ENCODE measurements at places on chromosomes 13 and 19.

DNA sequence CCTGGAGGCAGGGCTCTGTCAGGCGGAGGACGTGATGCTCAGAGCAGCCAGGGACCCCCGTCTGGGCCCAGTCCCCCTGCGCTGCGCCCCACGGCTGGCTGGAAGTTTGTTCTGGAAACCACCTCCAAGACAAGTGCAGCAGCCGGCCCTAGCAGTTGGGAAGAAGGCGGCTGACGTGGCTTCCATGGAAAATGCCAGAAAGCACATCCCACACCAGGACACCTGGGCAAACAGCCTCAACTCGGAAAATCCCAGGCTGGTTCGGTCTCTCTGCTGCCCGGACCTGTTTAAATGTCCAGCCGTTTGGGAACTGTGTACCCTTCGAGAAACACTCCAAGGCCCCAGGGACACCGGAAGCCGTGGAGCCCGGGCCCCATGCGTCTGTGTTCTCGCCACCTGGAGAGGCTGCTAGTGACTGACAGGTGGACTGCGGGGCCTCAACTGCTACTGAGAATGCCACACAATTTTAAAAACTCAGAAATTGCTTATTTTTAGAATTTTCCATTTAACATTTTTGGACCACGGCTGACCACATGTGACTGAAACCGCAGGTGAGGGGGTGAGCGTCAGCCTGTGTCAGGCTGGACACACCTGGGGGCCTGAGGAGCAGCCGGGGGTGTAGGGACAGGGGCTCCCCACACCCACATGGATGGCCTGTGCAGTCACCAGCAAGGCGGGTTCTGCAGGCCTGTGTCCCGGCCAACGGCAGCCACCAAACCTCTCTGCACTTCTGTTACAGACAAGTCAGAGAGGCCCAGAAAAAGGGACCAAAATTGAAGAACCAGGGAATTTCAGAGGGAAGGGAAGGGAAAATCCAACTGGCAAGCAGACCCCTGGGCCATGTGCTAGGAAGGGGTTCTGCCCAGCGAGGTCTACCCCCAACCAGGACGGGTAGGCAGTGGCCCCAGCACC is 31.7 kb downstream of the RASA3 start:
- DNase-seq = no peak

GRCh38 chr19:38073841-38074685 is 150.0 kb downstream of the DPF1 start:
- DNase-seq = no peak

- no peak for DNase-seq
Observed at GRCh38 chr13:90272356-90272755, 1075.1 kb upstream of the MIR17HG start.

GRCh38 chr13:105184201-105184600 is 1351.3 kb downstream of the EFNB2 start:
- no peak for DNase-seq

- DNase-seq = no peak
Observed at GRCh38 chr19:5447700-5448311, 7.4 kb upstream of the ZNRF4 start.

DNA sequence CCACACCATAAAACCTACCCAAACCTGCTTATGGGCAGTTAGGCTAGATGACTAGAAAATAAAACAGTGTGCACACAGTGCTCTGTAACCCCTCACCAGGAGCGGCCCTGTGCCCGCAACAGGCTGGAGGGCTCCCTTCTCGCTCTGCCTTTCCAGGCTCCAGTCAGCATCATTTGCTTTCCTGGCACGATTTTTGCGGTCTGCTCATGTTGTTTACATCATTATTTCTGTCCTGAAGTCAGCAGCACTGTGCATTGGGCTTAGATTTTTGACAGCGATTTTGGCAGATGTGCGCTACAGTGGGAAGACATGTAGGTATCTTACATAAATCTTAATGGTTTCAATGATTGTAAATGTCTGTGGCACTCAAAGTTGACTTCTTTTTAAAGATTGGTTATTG is 344.0 kb downstream of the MTUS2 start:
- no peak for DNase-seq

DNA sequence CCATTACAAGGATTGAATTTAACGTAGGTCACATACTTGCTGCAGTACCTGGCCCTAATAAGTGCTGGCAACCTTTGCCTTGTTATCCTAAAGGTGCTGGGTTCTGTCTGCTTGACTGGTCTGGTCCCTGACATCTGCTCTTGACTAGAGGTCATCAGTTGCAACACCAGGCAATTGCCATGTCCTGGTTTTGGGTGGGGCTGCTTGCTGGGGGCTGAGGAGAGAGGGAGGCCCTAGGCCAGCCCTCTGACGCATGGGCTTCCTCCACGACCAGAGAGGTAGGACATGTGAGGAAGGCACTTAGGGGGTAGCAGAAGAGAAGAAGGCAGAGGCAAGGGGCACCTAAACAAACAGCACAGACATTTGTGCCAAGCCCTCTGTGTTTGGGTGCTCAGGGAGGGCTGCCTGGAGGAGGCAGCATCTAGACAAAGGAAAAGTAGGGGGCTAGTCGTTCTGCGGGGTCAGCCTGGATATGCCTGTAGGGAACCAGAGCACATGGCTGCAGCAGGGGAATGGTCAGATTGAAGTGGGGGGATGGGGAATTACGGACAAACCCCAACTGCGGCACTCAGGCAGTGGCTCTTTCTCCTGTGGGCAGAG is 21.7 kb downstream of the VSTM2B start:
- no peak for DNase-seq

- DNase-seq = no peak
Observed at GRCh38 chr13:112124141-112124540, 57.2 kb downstream of the SOX1 start.

DNA sequence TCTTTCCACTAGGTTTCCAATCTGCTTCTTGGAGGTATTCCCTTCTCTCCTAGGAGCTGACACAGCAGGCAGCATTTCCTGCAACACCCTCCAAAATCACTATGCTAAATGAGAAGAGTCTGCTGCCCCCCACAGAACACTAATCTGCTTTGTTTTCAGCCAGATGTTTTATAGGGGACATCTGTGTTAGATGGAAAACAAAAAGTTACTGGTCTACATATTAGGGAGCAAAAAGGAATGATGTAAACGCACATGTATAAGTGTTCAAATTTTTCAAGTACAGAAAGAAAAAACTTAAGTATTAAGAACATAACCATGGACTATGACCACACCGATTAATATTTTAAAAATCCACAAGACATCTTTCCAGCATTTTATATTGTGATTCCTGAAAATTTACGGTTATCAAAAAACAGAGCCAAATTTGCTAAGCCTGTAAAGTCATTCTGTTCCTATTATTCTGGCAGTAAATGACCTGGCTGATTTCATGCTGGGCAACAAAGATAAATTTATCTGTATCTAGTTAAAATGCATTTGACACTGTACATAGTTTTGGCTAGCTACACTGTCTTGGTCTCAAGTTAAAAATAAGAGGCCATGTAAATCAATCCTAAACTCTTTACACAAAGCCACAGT is 63.3 kb downstream of the DCLK1 start:
- DNase-seq = no peak

DNA sequence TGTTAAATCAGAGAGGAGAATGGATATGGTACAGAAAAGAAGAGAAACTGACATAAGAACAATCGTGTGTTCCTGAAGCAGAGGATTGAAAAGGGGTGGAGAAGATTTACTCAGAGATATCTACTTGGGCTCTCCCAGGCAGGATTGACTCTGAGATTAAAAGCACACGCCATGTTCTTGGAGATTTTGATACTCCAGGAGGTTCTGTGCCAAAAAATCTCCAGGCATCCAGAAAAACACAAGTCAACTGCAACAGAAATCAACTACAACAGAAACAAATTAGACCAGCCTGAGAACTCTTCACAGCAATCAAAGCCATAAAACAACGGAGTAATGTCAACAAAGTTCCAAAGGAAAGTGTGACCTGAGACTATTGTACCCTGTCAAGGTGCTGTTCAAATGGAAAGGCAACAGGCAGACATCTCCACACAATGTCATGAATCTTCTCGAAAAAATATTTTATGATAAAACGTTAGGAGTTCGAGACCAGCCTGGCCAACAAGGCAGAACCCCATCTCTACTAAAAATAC is 104.2 kb downstream of the UBL3 start:
- no peak for DNase-seq

- peak; percentile 70 for DNase-seq
Observed at GRCh38 chr19:48837051-48837524, 797 bp upstream of the HSD17B14 start.

GRCh38 chr19:2327773-2328400 is 499 bp downstream of the LSM7 start:
- peak; percentile 37 for DNase-seq

DNA sequence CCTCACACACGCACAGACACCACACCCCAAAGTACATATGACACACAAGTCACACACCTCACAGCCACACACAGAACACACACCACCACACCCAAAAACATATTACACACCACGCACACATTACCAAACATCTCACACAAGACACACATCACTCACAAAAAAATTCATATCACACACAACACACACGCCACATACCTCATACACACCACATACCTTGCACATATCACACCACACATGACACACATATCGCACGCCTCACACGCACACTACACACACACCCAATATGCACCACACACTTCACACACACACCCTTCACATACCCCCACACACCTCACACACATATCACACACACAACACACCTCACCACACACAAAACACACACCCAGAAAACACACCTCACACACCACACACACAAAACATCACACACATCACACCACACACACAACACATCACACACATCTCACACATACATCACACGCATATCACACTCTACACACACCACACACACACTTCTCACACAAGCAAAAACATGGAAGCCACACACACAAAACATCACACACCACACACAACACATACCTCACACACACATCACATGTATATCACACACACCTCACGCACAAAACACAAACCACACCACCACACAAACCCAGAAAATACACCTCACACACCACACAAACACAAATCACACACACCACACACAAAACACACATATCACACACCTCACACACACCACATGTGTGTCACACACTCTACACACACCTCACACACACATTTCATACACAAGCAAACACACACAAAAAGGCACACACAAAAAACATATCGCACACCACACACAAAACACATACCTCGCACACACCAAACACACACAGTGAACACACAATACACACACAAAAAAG is 132.1 kb downstream of the CRYL1 start:
- no peak for DNase-seq

- DNase-seq = no peak
Observed at GRCh38 chr13:47594833-47595232, 406.2 kb downstream of the SUCLA2 start.

DNA sequence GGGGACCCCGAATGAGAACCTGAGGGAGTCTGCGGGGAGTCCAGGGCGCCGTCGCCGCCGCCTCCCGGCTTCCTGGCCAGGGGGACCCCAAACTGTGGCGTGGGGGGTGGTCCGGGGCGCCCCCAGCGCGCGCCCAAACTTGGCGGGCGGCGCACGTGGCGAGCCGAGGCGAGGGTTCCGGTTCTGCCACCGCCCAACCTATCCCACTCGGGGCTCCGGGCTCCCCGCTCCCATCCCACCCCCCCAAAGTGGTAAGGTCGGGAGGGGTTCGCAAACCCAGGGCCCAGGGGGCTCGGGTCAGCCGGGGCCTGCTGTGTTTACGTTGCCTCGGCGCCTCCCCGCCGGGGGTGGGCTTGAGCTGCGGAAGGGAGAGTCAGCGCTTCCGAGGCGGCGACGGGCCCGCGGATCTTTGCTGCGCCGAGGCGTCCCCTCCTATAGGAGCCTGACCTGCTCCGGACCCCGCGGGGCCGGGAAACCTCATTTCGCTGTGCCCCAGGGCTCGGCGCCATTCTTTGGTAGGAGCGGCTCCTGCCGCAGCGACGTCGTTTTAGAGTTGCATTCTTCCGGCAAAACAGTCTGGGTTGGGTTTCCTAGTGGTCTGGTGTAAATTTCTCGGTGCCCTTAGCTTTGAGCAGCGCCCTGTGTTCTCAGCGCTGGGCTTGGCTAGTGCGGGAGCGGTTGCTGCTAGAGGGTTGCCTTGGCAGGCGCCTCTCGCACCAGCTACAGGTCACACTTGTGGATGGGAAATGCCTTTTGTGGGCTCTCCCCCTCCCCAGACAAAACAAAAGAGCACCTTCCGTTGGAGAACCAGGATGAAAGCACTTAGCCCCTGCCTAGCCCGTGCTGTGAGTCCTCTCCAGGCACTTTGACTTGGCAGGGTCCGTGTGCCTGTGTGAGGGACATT is 1.2 kb downstream of the DAZAP1 start:
- DNase-seq = peak; percentile 28

DNA sequence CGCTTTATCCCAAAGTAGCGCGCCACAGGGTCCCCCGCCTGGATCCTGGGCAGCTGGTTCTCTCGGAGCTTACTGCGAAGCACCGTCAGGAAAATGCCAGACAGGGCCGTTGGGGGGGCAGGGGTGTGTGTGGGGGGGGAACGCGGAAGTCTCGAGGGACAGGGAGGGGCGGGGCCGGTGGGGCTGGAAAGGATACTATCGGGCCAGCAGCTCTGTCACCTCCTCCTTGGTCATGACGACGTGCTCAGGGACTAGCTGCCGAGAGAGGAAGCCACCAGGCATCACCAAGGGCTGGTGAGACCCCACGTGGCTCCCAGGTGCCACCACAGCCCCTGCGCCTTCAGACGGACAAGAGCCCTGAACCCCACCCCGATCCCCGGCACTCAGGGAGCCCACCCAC is 5.3 kb downstream of the POLR2E start:
- DNase-seq = no peak

GRCh38 chr13:22461854-22462490 is 718.8 kb upstream of the SGCG start:
- DNase-seq = no peak

GRCh38 chr13:99929866-99930265 is 41.7 kb downstream of the ZIC5 start:
- DNase-seq = no peak

All from stimulated activated CD4-positive, alpha-beta T cell treated with anti-CD3 and anti-CD28 coated beads, Interleukin-2, amount 100 ng/mL, for 48 hours (primary cell).